Kidney (tissue), 22 donors: ENCODE measurements at places on chromosomes 3 and 15. TPM values are rescaled to one million over a fixed set of nuclear protein-coding genes. Genes with fewer than 3 reads are reported as not detected.
A peak's percentile ranks its signal among the peaks of the same experiment; 100 is the strongest.

GRCh38 chr3:103991461-103992115 lies 1375.1 kb upstream of the ALCAM start:
- peak; percentile 30 for DNase-seq
- H3K4me1 ChIP-seq = no peaks in the 10 kb centered on the region
- H3K4me3 ChIP-seq = no peak overlapping the region
- no peaks in the 10 kb centered on the region for H3K27me3 ChIP-seq
- H3K27ac ChIP-seq = no peak overlapping the region

GRCh38 chr15:48719668-48720067 lies 74.2 kb upstream of the FBN1 start:
- H3K36me3 ChIP-seq = no peaks in the 10 kb centered on the region
- no peaks in the 10 kb centered on the region for H3K27me3 ChIP-seq
- DNase-seq = no peak
- no peak overlapping the region for H3K4me3 ChIP-seq
- no peak overlapping the region for H3K27ac ChIP-seq

Gene DNAH12
- 0.38 TPM for total RNA-seq

DNA sequence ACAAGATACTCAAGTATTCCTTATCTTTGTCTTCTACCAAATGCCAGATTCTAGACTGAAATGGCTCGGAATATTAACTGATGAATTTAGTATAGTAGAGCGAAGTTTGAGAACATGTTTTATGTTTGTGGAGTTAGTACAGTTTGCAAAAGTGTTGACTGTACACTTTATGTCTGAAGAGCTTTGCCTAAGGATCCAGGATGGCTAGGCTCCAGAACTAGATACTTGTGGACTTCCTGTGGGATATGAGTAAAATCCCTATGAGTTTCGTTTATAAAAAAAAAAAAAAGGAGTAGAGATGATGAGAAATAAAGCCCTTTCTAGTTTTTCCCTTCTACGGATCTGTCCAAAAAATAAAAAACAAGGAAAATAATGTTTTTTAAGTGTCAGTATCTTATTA lies 96.7 kb downstream of the TP63 start:
- no peak overlapping the region for H3K4me3 ChIP-seq
- H3K27me3 ChIP-seq = no peaks in the 10 kb centered on the region
- H3K27ac ChIP-seq = no peak overlapping the region

Gene ISLR
- 30.2 TPM for total RNA-seq

Gene AADACL2
- not detected for total RNA-seq

DNA sequence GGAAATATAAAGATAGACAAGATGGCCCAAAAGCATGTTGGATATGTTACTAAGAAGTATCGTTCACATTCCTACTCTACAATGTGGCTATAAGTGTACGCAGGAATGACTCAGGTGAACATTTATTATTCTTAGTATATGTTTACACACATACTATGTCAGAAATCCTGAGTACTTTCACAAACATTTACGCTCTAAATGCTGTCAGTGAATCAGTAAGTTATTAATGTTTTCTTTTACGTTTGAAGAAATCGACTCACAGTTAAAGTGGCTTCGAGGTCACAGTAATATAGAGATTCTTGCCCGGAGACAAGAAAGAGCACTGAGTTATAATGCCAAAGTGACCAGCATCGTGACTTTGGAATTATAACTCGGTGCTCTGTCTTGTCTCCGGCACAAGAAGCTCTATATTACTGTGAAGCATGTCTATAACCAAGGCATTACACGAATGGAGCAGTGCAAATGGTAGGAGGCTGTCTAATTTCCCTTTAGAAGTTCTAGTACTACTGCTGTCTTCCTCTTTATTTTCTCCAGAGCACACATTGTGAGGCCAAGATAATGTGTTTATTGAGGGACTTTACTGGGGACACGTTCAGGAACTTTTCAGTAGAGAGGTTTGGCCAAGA lies 61.8 kb upstream of the P3H2 start:
- no peak for DNase-seq
- no peaks in the 10 kb centered on the region for H3K27me3 ChIP-seq
- H3K36me3 ChIP-seq = no peaks in the 10 kb centered on the region
- no peaks in the 10 kb centered on the region for H3K4me1 ChIP-seq
- H3K27ac ChIP-seq = no peak overlapping the region
